ENCODE measurements at places on chromosomes 4 and X. TPM values are rescaled to one million over a fixed set of nuclear protein-coding genes. Genes with fewer than 3 reads are reported as not detected.

The CAPN6 gene
- total RNA-seq, result not detected

The KLHL4 gene
- 1.8 TPM for total RNA-seq

The ASB12 gene
- not detected for total RNA-seq

The ATP8A1 gene
- 2.2 TPM for total RNA-seq

The RRH gene
- total RNA-seq, result not detected
